Cerebellum (tissue), 4 donors: ENCODE measurements at places on chromosomes 7 and 10. TPM values are rescaled to one million over a fixed set of nuclear protein-coding genes. Genes with fewer than 3 reads are reported as not detected.

DNA sequence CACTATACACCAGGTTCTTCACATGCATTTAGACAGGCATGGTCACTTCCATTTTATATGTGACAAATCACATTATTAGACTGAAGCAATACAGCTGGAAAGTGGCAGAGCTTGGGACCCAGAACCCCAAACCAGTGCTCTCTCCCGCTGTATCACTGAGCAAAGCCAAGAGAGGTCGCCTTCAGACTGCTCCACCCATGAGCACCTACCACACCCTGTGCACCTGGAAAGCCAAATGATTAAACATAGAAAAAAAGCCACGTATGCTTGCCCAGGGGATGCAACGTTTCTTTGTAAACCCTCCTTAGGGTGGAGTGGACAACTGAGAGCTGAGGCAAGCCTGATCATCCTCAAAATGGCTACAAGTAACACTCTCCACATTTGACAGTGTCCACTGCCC lies 72.5 kb downstream of the CCDC6 start:
- no peak for DNase-seq

GRCh38 chr10:79502561-79503309 lies 9.6 kb upstream of the EIF5AL1 start:
- DNase-seq, result no peak

- no peak for DNase-seq
These were observed 290.8 kb upstream of the PCDH15 start for GRCh38 chr10:55091691-55092328.

DNA sequence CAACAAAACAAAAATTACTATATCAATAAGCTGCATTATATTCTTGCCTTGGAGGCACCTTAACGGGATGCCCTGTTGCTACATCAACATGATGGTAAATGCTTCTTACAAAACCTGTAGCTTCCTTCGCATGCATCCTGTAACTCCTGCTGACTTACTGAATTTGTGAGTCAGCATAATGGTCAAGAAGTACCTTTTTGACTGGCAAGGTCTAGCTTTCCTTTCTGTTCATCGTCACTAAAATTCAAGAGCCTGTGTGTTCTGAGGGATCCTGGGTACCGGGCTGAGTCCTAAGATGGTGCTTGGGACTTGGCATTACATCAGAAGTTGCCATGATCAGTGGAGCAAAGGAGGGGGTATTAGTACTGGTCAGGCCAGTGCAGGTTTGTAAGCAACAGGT lies 4.9 kb downstream of the PFKFB3 start:
- DNase-seq, result no peak

- peak; percentile 81 for DNase-seq
These were observed at the start of gene CALHM1 for GRCh38 chr10:103458720-103459119. Gene CALHM1 (minus strand): TSS chr10:103458900. CDS start chr10:103458751, 149 bp downstream.

DNA sequence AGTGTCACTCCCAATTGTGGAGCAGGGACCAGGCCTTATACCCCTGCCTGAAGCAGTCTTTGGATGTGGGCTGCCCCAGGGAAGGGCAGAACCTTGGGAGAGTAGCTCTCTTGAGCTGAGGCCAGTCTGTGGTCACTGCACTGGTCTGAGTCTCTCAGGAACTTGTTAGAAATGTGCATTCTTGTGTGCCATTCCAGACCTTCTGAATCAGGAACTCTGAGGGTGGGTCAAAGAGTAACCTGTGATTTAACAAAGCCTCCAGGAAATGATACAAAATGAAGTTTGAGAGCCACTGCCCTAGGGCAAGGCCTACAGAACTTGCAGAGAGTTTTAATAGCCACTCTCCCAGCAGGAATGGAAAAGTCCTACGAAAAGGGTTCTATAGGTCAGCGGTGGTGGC lies 68.1 kb downstream of the LYZL1 start:
- DNase-seq, result no peak

DNA sequence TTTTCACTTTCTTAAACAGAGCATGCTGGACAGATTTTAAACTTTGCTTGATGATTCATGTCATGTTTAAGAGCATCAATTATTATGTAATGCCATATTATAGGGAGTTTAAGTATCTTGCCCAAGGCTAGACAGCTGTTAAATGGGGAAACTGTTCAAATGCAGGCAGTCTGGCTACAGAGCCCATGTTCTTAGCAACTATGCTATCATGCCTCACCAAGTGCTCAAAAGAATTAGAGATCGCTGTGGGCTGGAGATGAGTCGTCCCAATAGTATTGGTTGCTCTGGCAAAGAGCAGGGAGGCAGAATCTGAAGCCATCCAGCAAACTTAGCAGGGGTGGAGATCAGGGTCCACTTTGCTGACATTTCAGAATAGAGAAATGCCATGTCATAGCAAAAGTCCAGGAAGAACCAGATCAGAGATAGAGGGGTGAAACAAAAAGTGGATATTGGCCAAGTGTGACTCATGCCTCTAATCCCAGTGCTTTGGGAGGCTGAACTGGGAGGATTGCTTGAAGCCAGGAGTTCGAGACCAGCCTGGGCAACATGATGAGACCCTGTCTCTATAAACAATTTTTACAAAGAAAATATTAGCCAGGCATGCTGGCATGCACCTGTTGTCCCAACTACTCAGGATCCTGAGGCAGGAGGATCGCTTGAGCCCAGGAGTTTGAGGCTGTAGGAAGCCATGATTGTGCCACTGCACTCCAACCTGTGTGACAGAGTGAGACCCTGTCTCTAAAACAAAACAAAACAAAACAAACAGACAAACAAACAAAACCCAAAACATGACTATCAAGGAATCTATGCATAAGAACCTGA lies 57.8 kb downstream of the BAMBI start:
- DNase-seq, result no peak

GRCh38 chr10:110867807-110868465 lies 3.8 kb upstream of the PDCD4 start:
- DNase-seq, result no peak

GRCh38 chr7:101998906-101999240 lies 181.4 kb downstream of the CUX1 start:
- DNase-seq, result no peak

GRCh38 chr7:141550386-141551093 lies 670 bp upstream of the AGK start:
- peak; percentile 37 for DNase-seq

DNA sequence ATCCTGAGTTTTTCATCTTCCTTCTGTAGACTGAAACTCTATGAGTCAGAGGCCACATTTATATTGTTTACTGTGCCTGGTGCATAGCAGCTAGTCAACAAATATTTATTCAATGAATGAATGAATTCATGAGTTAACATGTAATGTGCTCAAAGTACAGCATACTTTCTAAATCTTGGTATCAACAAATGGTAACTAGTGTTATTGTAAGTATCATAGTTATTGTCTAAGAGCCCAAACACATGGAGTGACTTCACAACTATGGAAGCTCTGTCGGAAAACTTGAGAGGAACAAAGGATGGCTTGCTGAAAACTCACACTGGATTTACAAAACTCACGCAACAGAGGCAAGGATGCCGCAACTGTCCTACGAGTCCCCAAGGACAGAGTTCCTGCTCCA lies 35.9 kb downstream of the DENND2A start:
- no peak for DNase-seq

DNA sequence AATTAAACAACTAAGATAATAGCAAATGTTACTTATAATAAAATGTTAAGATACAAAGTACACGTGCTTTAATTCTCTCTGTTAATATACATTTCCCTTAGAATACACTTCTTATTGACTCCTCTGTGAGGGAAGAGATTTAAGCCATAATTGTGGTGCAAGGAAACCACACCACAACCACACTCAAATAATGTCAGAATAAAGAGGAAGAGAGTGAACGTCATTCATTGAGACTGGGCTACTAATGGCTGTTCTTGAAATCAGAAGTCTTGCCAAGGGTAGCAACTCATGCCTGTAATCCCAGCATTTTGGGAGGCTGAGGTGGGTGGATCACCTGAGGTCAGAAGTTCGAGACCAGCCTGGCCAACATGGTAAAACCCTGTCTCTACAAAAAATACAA lies 10.0 kb downstream of the FAM171A1 start:
- DNase-seq, result no peak

DNA sequence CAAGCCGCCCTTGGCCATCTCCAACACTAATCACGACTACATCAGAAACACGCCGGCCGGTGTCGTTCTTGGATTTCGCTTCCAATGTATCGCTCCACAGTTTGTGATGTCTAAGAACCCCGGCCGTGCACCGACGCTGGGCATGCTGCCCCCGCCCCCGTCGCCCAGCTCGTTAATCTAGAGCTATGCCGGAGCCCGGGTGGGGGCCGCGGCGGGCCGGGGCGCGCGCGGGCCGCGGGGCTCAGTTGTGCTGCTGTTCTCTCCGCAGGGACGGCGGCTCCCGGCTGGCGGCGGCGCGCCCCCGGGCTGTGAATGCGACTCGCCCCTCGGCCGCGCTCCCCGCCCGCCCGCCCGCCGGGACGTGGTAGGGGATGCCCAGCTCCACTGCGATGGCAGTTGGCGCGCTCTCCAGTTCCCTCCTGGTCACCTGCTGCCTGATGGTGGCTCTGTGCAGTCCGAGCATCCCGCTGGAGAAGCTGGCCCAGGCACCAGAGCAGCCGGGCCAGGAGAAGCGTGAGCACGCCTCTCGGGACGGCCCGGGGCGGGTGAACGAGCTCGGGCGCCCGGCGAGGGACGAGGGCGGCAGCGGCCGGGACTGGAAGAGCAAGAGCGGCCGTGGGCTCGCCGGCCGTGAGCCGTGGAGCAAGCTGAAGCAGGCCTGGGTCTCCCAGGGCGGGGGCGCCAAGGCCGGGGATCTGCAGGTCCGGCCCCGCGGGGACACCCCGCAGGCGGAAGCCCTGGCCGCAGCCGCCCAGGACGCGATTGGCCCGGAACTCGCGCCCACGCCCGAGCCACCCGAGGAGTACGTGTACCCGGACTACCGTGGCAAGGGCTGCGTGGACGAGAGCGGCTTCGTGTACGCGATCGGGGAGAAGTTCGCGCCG lies 1.9 kb downstream of the VWC2 start:
- DNase-seq, result peak; percentile 72

GRCh38 chr10:63720072-63720537 lies 198.9 kb downstream of the REEP3 start:
- DNase-seq, result peak; percentile 55

- no peak for DNase-seq
These were observed 24.5 kb upstream of the BTRC start for GRCh38 chr10:101329341-101330032.

DNA sequence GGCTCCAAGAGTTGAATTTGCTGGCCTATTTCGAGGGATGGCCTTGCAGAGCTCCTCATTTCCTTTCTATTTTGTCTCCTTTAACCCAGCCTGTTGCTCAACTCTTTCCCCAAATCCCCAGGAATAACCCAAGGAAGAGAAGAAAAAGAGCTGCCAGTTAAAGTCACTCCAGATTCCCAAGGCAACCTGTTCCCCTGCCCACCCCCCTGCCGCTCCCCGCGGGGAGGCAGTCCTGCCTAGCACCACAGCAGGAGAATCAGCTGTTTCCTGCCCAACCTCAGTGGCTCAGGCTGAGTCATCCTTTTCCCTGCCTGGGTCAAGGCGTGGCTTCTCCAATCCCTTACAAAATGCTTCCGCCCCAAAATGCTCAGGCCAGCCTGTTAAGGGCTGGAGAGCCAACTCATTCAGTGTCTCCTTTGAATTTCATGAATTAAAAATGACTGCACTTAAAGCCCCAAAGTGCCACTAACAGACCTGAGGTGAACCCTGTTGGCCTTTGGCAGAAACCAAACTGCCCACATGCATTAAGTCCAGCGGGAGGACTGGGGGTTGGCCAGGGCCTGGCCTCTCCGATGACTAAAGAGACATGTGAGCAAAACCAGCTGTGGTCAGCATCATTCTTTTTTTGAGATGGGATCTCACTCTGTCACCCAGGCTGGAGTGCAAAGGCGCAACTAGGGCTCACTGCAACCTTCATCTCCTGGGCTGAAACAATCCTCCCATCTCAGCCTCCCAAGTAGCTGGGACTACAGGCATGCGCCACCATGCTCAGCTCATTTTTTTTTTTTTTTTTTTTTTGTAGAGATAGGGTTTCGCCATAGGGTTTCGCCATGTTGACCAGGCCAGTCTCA lies 83.2 kb upstream of the KIF5B start:
- DNase-seq, result no peak

GRCh38 chr7:120828528-120828927 lies 29.4 kb downstream of the TSPAN12 start:
- no peak for DNase-seq

GRCh38 chr7:120582916-120583315 lies 275.0 kb downstream of the TSPAN12 start:
- no peak for DNase-seq

DNA sequence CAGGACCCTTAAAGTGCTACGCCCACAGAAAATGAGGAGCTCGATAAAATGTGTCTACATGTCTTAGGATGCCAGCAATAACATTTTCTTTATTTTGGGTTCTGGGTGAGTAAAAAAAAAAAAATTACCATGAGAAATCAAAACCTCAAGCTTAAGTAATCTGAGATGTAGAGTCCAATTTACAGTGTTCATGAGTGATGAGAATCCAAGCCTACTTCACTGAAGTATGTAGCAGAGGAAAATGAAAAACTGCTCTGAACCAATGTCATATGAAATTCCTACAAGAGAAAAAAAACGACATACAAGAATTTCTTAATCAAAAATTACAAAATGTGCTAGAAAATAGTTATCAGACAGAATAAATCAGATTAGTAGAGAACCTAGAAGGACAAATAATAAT lies 274.4 kb downstream of the HTR7 start:
- no peak for DNase-seq

DNA sequence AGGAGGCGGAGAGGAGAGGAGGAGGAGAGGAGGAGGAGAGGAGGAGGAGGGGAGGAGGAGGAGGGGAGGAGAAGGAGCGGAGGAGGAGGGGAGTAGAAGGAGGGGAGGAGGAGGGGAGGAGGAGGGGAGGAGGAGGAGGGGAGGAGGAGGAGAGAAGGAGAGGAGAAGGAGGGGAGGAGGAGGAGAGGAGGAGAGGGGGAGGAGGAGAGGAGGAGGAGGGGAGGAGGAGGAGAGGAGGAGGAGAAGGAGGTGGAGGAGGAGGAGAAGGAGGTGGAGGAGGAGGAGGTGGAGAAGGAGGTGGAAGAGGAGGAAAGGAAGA lies 15.5 kb upstream of the CRCP start:
- no peak for DNase-seq

HOXA3 gene
- total RNA-seq, result not detected

IGFBP1 gene
- 0.54 TPM for total RNA-seq
